ENCODE measurements at places on chromosomes 16 and 17.

- no peak for DNase-seq
Observed at GRCh38 chr17:52158450-52159042, at the start of gene CA10. TSS of gene CA10 (minus strand) at chr17:52158714.

DNA sequence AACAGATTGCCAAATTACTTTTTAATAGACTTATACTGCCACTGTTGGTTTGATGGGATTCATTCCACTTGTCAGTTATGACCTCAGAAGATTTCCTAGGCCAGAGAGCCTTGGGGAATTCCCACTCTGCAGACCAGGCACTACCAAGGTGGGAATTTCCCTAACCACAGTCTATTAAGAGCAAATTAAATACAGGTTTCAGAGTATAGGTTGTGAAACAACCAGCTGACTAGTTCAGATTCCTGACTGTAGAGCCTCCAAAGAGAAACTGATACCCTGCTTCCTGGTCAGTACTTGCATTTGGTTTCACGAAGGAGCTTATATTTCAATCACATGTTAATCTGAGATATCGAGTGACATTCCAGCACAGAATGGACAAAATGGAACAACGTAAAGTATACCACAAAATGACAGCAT is 186.5 kb downstream of the STX8 start:
- DNase-seq = no peak

- DNase-seq = no peak
Observed at GRCh38 chr16:51685498-51685897, 534.4 kb upstream of the SALL1 start.

GRCh38 chr16:10300905-10301304 is 85.0 kb upstream of the ATF7IP2 start:
- peak; percentile 66 for DNase-seq
